ENCODE measurements at places on chromosomes 11 and 22.

DNA sequence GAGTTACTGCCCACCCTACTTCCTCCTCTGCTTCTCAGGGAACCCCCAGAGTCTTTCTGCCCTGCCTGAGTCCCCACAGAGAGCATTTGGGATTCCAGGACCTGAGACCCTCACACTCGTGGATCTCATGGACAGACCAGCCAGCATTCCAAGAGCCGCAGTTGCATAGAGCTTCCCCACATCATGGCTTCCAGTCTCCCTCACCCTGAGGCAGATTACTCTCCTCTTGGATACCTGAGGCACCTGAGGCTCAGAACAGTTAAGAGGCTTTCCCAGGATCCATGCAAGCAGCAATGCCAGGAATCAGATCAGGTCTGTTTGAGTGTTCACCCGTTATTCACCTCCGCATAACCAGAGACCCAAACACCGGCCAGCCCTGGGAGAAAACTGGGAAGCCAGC lies 102.2 kb downstream of the TRIM29 start:
- no peak for DNase-seq

- no peak for DNase-seq
Observed at GRCh38 chr22:42439821-42440674, 7.8 kb upstream of the NFAM1 start.

DNA sequence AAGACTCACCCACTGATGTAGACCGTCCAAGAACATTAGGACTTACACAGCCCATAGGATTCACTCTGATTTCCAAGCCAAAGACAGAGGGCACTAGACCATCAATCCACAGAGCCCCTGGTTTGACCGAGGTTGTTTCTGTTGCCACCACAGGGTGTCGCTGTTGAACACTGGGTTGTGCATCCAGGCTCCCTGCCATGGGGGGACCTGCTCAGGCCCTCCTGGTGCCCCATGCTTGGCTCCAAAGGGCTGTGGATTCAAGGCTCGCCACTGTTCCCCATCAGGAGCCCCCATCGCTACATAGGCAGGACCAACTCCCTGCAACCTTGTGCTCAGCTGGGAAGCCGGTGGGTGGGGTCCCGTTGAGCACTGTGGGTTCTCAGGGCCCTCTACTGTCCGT lies 128.0 kb upstream of the ANO1 start:
- DNase-seq, result peak; percentile 83

GRCh38 chr22:49051491-49052022 lies 776.1 kb downstream of the BRD1 start:
- DNase-seq, result no peak

- no peak for DNase-seq
Observed at GRCh38 chr22:32396746-32397145, 15.3 kb downstream of the RTCB start.

DNA sequence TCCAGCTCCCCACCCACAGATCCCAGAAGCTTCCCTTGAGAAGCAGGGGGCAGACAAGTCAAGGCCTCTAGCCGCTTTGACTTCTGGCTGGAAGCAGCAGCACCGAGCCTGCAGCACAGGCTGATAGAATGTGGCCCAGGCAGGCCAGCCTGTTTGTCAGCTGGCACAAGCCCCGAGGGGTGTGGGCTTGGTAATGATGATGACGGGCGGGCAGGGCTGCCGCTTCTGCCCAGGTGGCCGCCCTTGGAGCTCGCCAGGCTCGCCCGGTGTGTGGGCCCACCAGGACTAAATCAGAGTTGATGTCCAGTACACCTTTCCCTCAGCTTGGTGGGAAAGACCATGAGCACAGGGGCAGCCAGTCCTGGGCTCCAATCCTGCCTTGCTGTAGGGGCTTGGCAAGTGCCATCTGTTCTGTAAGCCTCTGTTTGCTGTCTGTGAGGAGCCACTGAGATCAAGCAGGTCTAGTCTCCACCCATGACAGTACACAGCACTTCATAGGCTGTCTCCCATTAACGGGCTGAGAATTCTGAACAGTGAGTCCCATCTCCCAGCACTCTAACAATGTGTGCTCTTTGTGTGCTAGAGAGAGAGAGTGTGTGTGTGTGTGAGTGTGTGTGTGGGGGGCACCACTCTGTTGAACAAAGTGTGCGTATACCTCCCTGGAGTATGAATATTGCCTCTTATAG lies 26.8 kb downstream of the MICAL2 start:
- no peak for DNase-seq

GRCh38 chr22:48389916-48390315 lies 1437.8 kb downstream of the BRD1 start:
- DNase-seq, result no peak

- no peak for DNase-seq
Observed at GRCh38 chr11:125481531-125481930, 14.5 kb downstream of the FEZ1 start.

DNA sequence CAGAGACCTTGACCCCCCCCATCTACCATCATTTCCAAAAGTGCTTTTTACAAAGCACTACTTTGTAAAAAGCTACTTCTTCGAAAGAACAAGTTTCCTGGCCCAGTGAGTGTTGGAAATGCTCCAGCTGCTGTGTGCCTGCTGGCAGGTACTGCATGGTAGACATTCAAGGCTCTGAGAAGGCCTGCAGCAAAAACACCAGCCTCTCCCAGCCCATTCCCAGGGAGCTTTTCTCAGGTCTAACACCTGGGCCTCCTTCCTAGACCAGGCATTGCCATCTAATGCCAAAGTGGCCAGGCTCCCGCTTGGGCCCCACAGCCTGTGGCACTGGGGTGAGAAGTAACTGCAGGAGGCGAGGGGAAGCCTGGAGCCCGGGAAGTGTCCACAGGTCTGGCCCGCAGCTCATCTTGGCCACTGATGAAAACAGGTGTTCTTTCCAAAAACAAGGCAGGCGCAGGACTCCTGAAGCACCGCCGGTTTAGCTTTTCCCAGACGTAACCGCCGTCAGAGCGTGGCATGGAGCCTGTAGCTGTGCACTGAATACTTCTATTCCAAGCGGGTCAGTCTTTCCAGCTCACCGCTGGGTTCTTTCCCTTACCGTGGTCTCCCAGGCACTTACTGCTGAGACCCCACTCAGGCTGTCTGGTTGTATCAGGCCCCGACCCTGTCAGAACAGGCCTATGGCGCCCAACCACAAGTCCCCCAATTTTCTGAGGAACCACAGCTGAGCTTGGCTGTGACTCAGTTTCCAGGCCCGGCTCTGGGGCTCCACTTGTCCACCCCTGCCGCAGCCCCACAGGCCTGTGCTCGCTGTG lies 1.2 kb upstream of the TCIRG1 start:
- no peak for DNase-seq

DNA sequence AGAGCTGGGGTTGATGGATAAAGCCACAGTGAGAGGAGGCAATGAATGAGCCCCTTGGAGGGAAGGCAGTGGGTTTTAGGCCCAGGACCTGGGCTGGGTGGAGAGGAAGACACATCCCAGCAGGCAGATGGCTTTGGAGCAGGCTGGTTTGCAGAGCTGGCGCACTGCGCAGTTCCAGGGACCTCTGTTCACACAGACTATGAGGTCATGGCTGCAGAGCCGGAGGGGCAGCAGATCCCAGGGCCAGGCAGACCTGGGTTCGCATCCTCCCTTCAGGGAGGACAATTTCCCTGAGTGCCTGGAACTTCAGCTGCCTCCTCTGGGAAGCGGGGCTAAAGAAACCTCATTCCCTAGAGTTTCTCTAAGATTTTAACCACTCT lies 28.2 kb upstream of the DGKZ start:
- DNase-seq, result no peak

- DNase-seq, result peak; percentile 18
Observed at GRCh38 chr11:13238879-13239514, 38.6 kb upstream of the BMAL1 start.

DNA sequence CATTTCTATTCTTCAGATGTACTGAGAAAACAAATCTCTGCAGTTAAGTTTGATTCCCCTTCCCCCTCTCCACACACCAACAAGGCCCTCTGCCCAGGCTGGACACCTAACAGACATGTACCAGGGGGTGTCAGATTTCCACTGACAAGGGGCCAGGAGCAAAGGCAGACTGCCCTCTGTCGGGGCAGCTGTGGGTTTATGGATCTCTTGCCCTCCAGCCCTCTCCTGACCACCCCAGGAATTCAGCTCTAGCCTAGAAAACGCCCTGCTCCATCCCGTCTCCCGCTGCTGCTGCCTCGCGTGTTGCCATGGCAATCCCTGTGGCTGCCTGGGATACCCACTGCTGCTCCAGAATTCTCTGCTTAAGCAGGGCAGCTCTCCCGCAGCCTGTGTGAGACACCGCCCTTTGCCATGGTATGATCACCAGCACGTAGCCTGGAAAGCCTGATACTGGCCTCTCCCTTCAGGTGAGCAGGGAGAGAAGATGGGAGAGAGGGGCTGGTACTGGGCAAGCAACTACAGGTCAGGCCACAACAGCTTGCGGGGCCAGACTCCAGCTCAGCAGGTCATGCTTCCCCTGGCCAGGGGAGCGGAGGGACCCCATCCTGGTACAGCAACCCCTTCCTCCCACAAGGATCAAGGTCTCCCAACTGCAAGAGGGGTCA lies 41.6 kb downstream of the BUD13 start:
- no peak for DNase-seq

- no peak for DNase-seq
Observed at GRCh38 chr11:74566146-74566960, 26.0 kb upstream of the POLD3 start.

DNA sequence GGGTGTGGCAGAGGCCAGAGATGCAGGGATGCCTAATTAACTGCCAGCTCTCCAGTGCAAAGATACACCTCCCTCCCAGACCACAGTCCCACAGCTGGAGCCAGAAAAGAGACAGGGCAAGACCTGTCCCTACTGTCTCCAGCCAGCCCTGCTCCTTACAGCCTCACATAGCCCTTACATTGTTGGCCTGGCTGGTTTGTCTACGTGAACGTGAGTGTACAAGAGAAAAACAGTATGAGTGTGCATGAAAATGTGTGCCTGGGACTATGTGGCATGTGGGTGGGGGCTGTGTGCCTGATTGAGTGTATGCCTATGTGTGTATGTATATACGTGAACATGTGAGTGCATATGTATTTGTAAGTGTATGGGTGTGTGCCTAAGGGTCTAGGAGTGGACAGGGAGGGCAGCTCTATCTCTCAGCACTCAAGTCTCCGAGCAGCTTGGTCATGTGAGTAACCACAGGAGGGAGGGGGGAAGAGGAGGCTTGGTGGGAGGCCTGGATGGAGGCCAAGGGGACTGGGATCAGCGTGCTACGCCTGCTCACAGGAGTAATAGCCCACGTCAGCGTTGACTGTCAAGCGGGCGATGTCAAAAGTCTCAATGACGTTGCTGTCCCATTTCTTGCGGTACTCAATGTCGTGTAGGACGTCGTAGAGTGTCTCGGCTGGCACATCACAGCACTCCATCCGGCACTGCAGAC lies 6.6 kb upstream of the ARAP1 start:
- DNase-seq, result no peak

GRCh38 chr11:76239483-76240160 lies 33.3 kb upstream of the WNT11 start:
- DNase-seq, result no peak

DNA sequence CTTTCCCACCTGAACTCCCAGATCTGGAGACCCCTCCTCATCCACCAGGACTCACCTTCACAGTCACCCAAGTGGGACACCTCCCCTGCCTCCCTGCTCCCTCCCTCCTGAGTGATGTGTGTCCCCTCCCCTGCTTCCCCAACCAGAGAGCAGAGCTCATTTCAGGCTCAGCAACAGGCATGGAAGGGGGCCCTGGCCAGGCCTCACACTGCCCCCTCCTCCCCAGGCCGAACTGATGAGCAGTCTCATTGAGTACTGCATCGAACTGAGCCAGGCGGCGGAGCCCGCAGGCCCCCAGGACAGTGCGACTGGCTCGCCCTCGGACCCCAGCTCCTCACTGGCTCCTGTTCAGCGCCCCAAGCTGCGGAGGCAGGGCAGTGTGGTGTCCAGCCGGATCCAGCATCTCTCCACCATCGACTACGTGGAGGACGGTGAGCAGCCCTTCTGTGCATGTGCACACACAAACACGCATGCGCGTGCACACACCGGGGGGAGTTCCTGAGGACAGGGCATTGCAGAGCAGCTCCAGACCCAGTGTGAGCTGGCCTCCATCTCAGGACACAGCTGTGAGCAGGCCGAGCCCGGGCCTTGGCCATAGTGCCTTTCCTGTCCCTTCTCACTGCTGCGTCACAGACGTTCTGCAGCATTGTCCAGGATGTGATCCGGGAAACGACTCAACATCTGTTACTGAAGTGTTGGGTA lies 17.8 kb upstream of the NEAT1 start:
- DNase-seq, result no peak

GRCh38 chr22:41406410-41406809 lies 24.7 kb downstream of the TEF start:
- DNase-seq, result no peak

GRCh38 chr22:19819911-19820879 lies 34.5 kb downstream of the GNB1L start:
- DNase-seq, result no peak

GRCh38 chr11:82523141-82523540 lies 210.5 kb downstream of the FAM181B start:
- DNase-seq, result no peak

- DNase-seq, result no peak
Observed at GRCh38 chr11:1402355-1403077, 12.8 kb downstream of the BRSK2 start.

- no peak for DNase-seq
Observed at GRCh38 chr11:43399983-43400630, 41.4 kb downstream of the TTC17 start.

DNA sequence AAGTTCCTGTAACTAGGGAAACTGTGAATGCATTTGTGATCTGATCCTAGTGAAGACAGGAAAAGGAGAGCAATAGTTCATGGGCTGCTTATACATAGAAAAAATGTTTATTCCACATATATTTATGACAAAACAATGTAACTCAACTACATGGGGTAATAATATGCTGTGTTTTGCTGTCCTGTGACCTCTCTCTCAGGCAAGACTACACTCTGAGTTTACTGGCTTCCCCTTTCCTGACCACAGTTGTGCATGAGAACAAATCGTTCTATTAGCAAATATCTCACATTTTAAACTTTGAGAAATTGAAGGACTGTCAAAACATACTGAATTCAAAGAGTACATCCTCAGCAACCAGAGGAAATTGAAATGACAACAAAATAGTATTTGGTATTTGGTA lies 161.9 kb upstream of the TRPC6 start:
- no peak for DNase-seq

GRCh38 chr22:48359613-48359965 lies 1468.1 kb downstream of the BRD1 start:
- no peak for DNase-seq

DNA sequence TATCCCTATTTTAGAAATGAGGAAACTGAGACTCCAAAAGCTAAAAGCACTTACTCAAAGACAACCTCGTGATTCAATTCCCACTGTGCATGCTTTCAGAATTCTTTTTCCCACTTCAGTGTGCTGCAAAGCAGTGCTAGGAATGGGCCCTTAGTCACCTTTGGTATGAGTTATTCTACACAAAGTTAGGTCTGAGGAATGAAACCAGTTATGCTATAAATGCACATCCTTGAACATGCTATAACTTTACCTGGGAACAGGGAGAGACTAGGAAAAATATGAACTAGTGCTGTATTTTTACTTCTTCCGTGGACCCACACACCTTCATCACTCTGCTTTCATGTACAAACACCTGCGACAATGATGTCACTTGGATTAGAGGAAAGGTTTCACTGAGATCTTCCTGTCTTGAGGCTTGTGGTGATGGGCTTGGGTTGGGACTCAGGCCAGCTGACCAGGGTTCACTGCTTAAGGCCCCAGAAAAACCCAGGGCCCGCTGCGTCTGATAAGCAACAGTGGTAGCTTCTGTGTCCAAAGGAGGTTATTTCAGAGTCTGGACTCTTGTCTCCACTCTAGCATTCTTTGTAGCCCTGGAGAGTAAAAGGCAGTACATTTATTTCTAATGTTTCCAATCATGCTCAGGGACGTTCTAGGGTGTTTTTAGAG lies 81.6 kb downstream of the ZC3H12C start:
- DNase-seq, result no peak
